CD14-positive monocyte (primary cell): ENCODE measurements at places on chromosomes 6 and 20. TPM values are rescaled to one million over a fixed set of nuclear protein-coding genes. Genes with fewer than 3 reads are reported as not detected.

- no peak for DNase-seq
Observed at GRCh38 chr6:3844097-3844463, 5.1 kb upstream of the FAM50B start.

DNA sequence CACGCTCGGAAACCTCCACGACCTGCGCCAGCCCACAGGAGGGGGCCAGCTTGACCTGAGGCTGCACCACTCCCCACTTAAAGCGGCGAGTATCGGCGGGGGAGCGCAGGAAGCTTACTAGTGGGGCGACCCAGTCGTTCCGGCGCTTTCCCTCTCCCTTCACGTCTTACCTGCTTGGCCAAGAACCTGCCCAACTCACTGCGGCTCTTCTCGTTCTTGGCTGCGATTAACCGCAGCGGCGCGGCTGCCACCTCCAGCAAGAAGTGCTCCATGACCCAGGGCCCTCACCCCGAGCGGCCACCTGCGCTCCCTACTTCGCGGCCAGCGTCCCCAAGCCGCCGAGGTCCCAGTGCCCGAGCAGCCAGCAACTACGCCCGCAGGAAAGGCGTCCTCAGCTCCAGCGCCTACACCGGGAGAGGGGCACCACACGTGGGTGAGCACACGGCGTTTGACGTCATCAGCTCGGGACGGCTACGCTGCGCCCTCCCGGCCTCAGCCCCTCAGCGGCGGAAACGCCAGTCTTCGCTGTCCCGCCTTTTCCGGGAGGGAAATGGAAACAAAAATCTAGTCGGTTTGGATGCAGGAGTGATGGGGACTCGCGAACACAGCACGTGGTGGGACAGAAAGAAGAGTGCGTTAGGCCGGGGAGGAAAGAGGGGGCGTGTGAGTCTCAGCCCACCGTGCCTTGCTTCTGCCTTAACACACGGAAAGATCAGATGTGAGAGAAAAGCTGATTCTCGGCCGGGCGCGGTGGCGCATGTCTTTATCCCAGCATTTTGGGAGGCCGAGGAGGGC lies at the start of gene MDN1:
TSS of gene MDN1 (minus strand) at position 459 of the 795 bp plus-strand sequence. CDS start at position 272, 187 bp downstream.
- peak; percentile 88 for DNase-seq

DNA sequence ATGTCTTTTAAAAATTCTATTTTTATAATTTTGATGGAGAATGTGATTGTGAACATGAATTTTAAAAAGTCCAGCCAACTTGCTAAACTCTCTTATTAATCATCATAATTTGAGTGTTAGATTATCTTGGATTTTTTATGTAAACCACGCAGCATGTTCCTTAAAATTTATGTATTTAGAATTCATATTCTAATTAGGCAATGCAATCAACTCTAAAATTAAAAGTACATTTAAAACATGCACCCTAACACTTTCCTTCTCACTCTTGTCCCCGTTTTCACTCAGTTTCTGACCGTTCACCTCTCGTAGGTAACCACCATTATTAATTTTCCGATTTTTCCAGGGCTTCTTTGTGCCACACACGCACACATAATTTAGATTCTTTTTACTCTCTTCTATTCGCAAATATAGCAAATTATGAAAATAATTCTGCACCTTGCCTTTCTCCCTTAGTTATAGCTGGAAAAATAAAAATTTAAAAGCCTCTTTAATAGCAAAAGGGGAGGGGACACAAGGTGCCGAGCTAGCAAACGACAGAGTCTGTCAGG lies 329 bp upstream of the ZKSCAN3 start:
- DNase-seq = no peak

The ASIP gene
- polyA plus RNA-seq = not detected in 2 replicates

The PLG gene
- not detected in 2 replicates for polyA plus RNA-seq

The LAMA4 gene
- polyA plus RNA-seq = not detected

The RCAN2 gene
- not detected for polyA plus RNA-seq
